ENCODE measurements at places on chromosomes 5 and 9.

DNA sequence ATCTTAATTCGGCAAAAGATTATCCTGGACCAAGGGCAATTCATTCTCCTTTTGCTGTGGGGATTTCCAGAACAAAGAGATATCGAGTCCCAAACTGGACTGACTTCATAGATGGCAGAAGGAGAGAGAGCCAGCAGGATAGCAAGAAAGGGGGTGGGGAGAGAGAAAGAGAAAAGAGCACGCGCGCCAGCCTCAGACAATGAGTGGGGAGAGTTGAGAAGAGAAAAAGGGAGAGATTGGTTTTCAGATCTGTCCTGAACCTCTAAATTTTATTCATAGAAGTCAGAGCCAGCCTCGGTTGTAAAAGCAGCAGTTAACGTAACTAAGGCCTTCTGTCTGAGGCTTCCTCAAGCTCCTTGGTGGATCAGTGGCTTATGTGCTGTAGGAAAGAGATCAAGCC is 55.3 kb upstream of the ALDH1B1 start:
- DNase-seq, result no peak

- DNase-seq, result no peak
Observed at GRCh38 chr5:6941631-6942030, 228.4 kb downstream of the TENT4A start.

- DNase-seq, result no peak
Observed at GRCh38 chr5:143683459-143683858, 128.5 kb upstream of the HMHB1 start.

DNA sequence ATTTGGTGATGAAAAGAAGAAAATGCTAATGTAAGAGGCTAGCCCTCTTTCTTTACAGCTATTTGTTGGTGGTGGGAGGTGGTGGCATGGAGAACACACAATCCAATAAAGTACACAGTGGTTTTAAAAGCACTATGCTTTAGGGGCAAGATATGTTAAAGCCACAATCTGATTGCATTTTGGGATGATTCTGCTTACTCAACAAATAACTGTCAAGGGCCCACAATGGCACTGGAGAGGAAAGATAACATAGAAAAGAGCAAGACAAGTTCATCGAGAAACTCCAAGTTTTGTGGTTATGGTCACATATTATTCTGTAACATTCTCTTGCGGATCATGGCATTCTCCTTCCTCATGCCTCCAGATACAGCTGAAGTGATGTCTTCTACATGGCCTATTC is 38.8 kb downstream of the OTP start:
- no peak for DNase-seq

GRCh38 chr5:112628214-112628980 is 109.3 kb upstream of the APC start:
- no peak for DNase-seq

GRCh38 chr5:18802336-18802735 is 1168.1 kb downstream of the TAF11L14 start:
- no peak for DNase-seq

GRCh38 chr9:134957165-134957944 is 39.6 kb upstream of the FCN1 start:
- DNase-seq, result no peak

- no peak for DNase-seq
Observed at GRCh38 chr5:172569861-172570558, 71.1 kb upstream of the NEURL1B start.

GRCh38 chr5:81161012-81161601 is 72.0 kb upstream of the CKMT2 start:
- no peak for DNase-seq

- peak; percentile 91 for DNase-seq
Observed at GRCh38 chr9:134449180-134449916, 123.1 kb downstream of the RXRA start.

- DNase-seq, result peak; percentile 94
Observed at GRCh38 chr9:136483589-136484152, 831 bp upstream of the SEC16A start.

- no peak for DNase-seq
Observed at GRCh38 chr5:129063483-129064113, 31.0 kb upstream of the ISOC1 start.

DNA sequence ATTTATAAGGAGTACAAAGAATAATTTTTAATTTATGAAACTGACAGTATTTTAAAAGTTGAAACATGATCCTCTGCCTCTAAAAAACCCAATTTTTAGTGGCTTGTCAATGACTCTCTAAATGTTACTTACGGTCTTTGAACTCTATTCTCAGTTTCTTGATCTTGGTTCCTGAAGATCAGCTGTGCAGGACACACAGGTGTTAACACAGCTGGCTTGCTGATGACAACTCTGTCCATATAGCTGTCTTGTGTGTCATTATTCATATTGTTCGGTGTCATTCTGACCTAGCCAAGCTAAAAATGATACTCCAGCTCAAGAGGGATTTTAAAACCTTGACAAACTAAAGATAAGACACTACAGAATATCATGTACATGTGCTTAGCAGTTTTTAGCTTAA is 314.5 kb downstream of the CCDC171 start:
- DNase-seq, result no peak

Data from activated CD8-positive, alpha-beta T cell treated with anti-CD3 and anti-CD28 coated beads for 36 hours (primary cell).